DMS53 (cell line): ENCODE measurements at places on chromosomes 11 and 22.

DNA sequence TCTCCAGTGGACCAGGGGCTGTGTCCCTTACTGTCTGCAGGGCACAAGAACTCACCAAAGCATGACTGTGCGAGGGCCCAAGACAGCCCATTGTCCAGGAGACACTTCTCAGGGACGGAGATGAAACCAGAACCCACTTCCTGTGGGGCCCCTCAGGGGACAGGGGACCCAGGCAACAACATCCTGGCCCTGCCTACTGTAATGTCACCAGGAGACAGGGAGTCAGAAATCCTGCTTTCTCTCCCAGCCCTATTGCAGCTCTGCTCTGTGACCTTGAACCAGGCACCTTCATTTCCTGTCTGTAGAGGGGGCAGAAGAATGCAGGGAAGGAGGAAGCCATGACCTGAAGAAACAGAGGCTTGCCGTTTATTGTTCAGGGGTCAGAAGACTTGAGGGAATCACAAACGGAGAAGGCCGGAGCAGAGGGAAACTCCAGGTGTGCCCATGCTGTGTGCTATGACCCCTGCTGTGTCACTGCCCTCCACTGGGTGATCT is 98.0 kb downstream of the NAT10 start:
- no peak for DNase-seq

DNA sequence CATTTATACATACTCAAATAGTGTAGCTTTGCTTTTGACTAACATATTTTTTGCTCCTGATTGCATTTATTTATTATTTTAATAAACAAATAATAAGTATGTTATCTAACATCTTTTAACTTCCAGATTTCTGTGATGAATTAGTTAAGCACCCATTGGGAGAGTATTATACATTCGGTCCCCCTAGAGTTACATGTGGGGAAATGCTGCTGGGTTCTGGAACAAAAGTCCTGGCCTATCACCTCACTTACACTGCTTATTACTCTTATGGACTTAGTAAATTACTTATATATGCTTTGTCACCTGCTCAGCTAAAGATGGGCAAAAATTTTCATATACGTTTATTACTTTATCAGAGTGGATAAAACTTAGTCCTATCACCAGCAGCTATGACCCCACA is 1163.0 kb downstream of the FAM181B start:
- peak; percentile 40 for DNase-seq

GRCh38 chr11:132082566-132082965 is 712.2 kb downstream of the NTM start:
- no peak for DNase-seq

DNA sequence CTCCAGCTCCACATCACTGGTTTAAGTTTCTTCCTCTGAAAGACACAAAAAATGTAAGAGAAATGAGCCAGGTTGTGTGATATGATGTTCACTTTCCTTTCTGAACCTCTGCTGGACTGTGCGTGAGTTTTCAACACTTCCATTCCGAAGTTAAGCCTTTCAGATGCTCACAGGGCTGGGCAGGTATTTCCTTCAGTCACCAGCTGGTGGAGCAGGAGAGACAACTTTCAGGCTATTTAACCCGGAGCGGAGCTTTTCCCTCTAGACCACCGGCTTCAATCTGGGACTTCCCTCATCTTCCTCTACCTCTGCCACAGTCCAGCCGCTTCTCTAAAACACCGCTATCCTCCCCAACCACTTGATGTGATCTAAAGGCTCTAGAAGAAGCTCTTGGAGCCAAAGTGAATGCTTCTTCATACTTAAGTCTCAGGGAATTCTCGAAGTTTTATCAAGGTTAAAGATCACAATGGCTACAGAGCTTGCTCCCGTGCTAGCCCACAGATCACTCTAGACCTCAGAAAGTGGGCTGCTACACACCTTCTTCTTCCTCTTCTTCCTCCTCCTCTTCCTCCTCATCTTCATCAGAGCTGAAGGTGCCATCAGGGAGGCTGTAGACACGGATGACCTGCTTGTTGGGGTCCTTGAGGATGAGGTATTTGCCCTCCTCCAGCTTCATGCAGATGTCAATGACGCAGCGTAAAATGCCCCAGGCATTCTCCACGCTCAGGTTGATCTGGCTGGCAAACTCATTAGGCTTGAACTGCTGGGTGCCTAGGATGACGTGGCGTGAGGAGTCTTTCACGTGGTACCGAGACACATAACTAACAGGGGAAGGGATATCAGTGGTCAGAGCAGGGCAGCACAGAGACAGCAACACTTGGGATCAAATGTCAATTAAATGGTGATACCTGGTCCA is 4.4 kb upstream of the FOXRED2 start:
- DNase-seq: peak; percentile 41

DNA sequence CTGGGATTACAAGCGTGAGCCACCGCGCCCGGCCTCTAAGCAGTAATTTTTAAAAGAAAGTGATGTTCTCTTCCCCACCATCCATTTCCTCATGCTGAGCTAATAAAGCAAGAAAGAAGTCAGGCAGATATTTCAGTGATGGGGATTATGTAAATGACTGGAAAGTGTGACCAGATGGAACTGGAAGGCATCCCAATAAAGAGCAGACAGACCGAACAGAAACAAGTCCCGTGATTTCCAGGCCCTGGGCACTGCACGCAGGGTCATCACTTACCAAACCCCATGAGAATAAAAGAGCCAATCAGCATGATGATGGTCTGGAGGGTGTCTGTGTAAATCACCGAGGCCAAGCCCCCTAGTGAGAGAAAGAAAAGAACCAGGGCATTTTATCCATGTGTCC is 18.2 kb downstream of the SLC5A4 start:
- no peak for DNase-seq

GRCh38 chr11:86500500-86501140 is 125.9 kb downstream of the CCDC81 start:
- DNase-seq: no peak

GRCh38 chr22:30261134-30261533 is 5.5 kb downstream of the OSM start:
- peak; percentile 35 for DNase-seq

DNA sequence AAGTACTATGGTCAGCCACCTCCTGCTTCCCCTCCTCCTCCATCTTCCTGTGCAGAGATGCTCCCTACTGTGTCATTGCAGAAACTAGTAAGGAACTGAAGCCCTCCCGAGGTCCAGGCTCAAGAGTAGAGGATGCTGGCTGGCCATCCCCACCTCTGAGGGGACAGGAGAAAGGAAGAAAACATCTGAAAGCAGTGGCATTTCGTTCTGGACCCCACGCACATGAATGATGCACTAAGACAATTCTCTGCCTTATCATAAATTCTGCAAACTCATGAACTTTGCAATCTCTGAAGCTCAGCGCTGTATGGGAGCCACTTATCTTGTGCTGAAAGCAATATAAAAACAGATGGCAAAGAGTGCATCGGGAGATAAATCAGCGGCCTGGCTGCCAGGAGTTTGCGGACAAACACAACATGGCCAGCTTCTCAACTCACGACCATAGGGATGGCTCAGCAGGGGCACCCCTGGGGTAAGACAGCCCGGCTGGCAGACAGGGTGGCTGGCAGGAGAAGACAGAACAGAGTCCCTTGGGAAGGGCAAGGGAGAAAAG is 306.4 kb downstream of the NXPE2 start:
- no peak for DNase-seq

GRCh38 chr22:20465759-20466077 is 28.1 kb upstream of the SCARF2 start:
- no peak for DNase-seq

- DNase-seq: no peak
Measured at GRCh38 chr11:110113973-110114372, 20.8 kb downstream of the ZC3H12C start.

GRCh38 chr11:116267146-116267545 is 505.6 kb downstream of the BUD13 start:
- no peak for DNase-seq
